ENCODE measurements at places on chromosomes 5 and 9.

DNA sequence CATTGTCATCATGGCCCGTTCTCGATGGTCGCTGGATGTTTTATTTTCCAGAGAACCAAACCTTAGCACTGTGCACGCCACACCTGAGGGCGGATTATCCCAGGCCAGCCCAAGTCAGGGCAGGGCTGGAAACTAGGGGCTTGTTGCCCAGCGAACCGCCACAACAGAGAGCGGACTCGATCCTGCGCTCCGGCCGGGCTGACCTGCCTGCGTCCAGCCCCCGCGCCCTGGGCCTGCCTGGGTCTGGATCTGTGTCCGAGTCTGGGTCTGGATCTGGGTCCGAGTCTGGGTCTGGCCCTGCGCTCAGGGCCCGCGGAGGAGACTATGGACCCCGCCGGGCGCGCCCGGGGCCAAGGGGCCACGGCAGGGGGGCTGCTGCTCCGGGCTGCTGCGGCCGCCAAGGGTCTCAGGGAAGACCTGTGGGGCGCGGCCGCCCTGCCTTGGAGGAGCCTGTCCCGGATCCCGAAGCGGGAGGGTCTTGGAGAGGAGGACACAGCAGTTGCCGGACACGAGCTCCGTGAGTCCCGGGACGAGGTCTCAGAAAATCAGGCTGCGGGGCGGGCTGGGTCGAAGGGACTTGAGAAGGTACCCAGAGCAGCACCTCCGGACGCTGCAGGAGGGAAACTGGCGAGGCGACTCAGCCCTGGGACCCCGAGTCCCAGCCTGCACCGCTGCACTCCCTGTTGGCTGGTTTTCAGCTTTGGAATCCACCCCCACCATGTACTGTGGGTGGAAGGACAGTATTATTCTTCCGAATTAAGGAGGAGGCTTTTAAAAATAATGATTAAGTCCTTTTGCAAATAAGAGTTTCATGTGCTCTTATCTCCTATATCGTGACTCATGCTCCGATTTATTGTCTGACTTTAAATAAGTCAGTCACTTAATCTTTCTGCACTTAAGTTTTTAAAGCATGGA is at the start of gene ANKDD1B:
Gene ANKDD1B, plus strand, starts transcription at position 143 of the 915 bp plus-strand sequence. Its CDS starts 182 bp downstream, at position 325.
- no peak for DNase-seq

DNA sequence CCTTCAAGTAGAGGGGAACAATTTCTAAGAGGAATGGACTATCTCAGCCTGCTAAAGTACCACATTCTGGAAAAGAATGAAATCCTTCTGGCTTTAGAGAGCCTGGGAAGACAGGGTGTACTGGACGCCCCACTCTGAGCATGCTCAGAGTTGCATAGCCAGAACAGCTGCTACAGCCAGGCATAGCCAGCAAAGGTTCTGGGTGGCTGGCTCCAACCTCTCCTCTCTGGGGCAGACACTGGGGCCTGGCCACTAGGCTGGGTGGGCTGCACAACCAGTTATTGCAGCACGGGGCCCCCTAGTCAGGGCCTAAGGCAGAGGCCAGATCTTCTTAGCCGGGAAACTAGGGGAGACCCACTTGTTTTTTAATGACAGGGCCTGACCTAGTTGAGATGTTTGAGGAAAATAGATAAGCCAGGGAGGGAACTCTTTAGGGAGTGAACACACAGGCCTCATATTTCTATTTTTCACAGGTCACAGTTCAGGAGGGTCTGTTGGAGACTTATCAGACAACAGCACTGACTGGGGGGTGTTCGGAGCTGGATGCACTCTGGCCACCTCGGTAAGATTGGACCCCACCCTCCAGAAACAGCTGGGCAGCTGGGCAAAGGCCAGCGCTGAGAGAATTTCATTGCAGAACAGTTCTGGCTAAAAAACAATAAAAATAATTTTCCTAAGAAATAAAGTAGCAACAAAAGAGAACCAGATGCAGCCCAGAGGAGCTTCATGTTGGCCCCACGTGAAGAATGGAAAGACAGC is 142.9 kb downstream of the LPAR1 start:
- no peak for DNase-seq

GRCh38 chr5:58450018-58450417 is 9.9 kb downstream of the PLK2 start:
- DNase-seq = no peak

DNA sequence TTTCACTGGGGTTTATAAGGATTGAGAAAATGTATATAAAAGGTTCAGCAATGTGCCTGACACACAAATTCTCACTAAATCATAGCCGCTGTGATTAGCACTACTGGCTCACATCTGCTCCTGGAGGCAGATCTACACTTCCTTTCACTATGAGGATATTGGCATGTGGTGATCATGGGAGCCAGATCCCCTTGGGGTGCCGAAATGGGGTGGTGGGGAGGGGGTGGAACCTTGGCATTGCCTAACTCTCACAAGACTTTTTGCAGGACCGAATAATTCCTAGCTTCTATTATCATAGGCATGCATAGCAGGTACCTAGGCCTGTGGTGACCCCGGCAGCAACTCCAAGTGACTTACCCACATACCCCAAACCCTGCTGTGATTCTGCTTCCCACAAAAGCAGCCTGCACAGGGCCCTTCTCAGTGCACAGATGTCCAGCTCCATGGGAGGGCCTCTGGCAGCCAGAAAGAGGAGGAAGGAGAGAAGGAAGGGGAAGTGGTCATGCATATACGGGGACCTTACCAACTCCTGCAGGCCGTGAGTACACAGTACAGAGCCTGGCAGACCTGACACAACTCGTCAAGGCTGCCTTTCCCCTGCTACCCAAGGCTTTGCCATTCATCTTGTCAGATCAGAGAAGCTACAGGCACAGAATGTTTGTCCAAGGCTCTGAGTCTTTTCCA is 61.3 kb upstream of the IQGAP2 start:
- no peak for DNase-seq

- no peak for DNase-seq
Measured at GRCh38 chr5:81164936-81165335, 68.2 kb upstream of the CKMT2 start.

DNA sequence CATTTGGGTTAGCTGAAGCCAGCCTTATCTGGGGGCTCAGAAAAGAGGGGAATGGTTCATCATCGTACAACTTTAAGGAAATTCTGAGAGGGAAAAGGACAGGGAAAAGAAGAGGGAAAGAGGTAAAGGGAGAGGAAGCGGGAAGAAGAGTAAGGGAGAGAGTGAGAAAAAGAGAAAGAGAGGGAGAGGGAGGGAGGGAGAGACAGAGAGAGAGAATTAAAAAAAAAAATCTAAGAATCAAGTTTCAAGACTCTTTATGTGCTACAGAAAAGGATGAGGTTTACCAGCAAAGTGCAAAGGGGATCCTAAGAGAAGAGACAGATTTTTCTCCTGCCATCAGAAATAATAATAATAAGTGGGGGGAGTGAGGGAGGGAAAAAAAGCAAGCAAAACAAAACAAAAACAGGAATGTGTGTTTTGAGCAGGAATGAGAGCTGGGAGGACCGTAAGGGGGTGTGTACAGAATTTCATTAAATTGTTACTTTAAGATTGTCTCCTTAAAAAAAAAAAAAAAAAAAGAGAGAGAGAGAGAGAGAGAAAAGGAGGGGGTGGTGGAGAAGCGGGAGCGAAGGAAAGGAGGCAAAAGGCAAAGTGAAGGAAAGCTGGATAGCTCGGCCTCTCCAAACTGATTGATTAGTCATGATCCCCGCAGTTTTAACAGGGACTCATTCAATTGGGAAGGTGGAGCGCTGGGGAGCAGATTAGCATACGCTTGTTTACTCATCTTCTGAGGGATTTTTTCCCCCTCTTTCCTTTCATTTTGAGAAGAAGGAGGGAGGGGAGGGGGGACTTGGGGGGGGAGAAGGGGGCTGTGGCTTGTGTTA is 438 bp upstream of the PAPPA start:
- no peak for DNase-seq

DNA sequence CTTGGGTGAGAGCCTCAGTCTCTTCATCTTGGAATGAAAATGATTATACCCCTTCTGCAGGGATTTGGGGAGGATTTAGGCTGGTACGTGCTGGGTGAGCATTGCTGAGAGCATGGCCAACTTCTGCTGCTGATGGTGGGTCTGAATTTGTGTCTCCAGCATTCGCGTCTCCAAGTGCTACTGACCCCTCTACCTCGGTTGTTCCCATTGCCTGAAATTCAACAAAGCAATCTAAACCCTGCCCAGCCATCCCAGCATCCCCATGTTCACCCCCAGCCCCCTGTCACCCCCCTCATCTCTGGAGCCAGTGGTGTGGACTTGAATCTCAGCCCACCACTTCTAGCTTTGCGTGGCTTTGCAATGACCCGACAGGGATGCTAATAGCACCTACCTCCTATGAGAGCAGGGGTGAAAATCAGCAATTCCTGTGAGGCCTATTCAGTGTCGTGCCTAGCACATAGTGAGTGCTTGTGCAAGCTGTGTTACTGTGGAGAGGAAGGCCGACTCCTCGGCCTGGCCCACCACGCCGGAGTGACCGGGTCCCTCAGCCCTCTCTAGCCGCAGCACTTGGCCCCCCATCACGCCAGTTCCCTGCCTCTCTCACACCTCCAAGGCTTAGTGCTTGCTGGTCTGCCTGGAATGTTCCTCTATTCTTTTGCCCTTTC is 43.4 kb upstream of the SH3PXD2B start:
- DNase-seq = no peak

GRCh38 chr9:97714435-97714834 is 17.3 kb upstream of the XPA start:
- no peak for DNase-seq

GRCh38 chr5:393846-394275 is 49.1 kb upstream of the EXOC3 start:
- DNase-seq = no peak

GRCh38 chr9:78539904-78540303 is 243.0 kb downstream of the PSAT1 start:
- DNase-seq = no peak

- no peak for DNase-seq
Measured at GRCh38 chr9:117526674-117527073, 111.8 kb upstream of the ASTN2 start.

DNA sequence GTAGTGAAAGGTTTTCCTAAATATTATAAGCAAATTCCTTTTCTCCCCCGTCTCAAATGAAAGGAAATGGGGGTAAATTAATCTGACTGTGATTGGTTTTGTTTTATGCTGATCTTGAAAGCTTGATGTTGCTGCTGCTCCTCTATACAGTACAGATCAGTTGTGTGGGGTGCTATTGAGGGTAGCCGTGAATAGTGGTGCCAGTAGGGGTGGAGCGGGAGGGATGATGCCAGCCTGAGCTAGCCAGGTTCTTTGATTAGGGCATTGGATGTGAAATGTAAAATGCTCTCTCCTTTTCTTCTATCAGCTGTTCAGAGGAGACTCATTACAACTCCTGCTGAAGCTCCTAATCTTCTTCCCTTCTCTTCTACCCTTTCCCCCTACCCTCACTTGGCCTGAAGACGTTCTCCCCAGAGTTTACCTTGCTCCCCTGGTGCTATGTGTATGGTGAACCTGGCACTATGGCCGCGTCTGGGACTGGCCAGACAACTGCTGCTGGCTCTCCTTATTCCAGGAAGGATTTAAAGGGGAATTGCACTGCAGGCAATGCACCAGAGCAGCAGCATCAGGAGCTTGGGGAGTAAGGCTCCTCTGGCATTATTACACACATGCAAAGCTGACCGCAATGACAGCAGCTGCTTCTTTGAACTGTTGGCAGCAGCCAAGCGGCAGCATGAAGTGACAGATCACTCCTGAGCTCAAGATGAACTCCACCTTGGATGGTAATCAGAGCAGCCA is 566 bp downstream of the GPR21 start:
- DNase-seq = no peak

- no peak for DNase-seq
Measured at GRCh38 chr9:16367605-16368231, 502.8 kb downstream of the BNC2 start.

DNA sequence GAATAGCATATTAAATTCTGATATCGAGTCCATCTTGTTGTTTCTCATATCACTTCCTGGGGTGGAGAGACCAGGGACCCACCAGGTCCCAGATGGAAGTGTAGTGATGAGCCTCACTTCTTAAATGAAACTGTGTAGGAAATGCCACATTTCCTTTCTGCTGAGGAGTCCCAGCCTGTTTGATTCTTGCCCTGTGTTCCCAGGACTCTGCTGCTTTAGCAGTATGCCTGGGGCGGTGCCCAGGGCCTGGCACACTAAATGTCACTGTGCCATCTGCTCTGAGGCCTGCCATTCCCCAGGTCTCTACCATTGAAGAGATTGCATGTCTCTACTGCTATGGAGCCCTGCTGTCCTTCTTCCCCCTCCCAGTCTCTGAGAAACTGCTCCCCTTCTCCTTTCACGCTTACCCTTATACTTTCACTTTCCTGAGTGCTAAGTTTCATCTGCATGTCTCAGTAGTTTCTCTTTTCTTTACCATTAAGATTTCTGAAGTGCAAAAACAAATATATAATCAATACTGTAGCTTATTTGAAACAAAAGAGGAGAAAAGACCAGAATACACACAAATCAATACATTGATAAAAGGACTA is 260.4 kb downstream of the GABRB2 start:
- DNase-seq = no peak

DNA sequence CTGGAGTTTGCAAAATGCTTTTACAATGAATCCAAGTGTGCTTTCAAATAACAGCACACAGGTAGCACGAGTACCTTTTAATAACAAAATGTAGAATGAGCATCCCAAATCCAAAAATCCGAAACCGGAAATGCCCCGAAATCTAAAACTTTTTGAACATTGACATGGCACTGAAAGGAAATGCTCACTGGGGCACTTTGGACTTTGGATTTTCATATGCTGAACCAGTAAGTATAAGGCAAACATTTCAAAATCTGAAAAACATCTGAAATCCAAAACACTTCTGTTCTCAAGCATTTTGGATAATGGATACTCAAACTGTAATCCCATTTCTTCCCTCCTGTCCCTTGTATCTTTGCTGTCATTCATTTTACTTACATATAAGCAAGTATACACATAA is 50.1 kb downstream of the GCNT4 start:
- DNase-seq = no peak

GRCh38 chr5:108655750-108656450 is 91.8 kb upstream of the FER start:
- DNase-seq = no peak

- DNase-seq = no peak
Measured at GRCh38 chr9:91275655-91276054, 86.1 kb downstream of the AUH start.

GRCh38 chr5:59380350-59380951 is 513.1 kb downstream of the PDE4D start:
- no peak for DNase-seq

- DNase-seq = no peak
Measured at GRCh38 chr9:115240676-115241075, 122.7 kb upstream of the TNC start.

GRCh38 chr9:73853549-73853948 is 643.6 kb upstream of the RORB start:
- no peak for DNase-seq
